ENCODE measurements at places on chromosomes 13 and 19.

GRCh38 chr13:24925318-24926231, 161.6 kb downstream of the RNF17 start:
- no peak for DNase-seq

- DNase-seq = no peak
Observed at GRCh38 chr13:28316129-28316528, 177.8 kb downstream of the PAN3 start.

- no peak for DNase-seq
Observed at GRCh38 chr13:97727991-97728390, 225.5 kb upstream of the IPO5 start.

DNA sequence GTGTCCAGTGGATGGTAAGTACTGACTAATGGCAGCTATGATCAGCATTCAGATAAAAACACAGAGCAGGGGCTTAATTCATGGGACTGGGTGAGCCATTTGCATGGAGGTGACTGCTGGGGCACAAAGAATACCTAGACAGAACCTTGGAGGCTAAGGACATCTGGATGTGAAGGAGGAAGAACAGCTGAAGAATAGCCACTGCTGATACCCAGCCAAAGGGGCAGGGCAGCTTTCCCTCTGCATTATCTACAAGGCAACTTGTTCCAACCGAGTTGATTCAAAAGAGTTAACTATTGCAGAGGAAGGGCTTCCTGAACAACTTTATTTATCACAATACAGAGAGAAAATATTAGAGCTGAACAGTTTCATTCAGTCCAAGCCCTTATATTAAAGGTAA, 13.1 kb upstream of the THSD1 start:
- DNase-seq = no peak

DNA sequence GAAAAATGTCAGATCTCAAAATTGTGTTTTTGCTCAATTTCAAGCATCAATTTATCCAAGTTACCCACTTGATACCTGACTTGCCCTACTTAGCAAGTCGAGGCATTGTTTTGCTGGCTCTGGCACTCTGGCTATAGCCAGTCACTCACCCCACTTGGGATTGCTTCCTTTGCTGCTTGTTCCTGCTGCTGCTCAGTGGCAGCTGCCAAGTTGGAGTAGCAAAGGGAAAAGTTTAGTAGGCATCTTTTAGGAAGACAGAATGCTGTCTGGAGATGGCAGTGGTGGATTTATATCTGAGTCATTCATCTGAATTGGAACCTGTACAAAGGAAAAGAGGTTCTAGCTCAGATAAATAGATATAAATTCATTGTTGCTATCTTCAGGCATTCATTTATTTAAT, 41.2 kb downstream of the PCCA start:
- no peak for DNase-seq

- no peak for DNase-seq
Observed at GRCh38 chr13:43357564-43357963, 334.2 kb downstream of the DNAJC15 start.

DNA sequence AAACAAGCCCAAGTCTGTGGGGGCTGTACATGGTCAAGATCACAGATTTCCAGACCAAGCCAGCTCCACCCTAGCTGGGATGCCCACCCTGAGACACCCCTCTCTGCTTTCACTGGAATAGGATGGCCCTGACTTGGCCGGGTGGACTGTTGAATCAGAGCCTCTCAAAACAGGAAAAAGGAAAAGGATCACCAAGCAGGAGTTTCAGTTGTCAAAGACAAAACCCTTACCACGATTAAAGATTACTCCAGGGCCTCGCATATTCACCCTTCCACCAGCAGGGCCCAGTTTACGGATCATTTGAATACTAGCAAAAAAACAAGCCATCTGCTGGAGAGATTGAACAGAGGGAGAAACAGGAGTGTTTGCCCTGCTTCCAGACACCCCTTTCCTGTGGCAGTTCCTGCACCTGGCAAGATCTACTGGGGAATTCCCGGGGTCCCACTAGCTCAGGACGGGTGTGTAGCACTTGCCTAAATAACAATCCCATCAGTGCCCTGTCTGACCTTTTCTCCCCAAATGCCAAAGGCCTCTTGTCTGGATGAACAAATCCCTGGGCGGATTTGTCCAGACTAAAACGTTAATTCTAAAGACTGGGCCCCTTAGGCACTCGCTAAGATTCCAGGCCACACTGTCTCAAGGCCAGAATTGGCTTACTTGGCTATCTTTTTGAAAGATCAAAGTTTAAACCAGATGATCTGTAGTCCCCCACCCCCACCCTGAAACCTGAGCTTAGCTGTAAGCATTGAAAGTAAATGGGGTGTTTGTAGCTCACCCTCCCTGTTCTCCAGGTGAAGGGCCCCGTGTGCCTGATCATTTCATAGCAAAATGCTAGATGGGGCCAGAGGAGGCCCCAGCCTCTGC, 38.4 kb downstream of the ACTN4 start:
- DNase-seq = no peak

GRCh38 chr19:4518345-4519171, at the start of gene PLIN4:
Gene PLIN4, minus strand, starts transcription at chr19:4518486. Its CDS starts 214 bp downstream, at chr19:4518272.
- DNase-seq = no peak

GRCh38 chr13:108193806-108194205, 21.5 kb downstream of the LIG4 start:
- DNase-seq = no peak

GRCh38 chr19:54160854-54161253, 1.3 kb upstream of the LENG1 start:
- DNase-seq = no peak

GRCh38 chr13:34583181-34583580, 358.9 kb upstream of the NBEA start:
- no peak for DNase-seq

- no peak for DNase-seq
Observed at GRCh38 chr13:23644126-23644419, 73.9 kb downstream of the TNFRSF19 start.

DNA sequence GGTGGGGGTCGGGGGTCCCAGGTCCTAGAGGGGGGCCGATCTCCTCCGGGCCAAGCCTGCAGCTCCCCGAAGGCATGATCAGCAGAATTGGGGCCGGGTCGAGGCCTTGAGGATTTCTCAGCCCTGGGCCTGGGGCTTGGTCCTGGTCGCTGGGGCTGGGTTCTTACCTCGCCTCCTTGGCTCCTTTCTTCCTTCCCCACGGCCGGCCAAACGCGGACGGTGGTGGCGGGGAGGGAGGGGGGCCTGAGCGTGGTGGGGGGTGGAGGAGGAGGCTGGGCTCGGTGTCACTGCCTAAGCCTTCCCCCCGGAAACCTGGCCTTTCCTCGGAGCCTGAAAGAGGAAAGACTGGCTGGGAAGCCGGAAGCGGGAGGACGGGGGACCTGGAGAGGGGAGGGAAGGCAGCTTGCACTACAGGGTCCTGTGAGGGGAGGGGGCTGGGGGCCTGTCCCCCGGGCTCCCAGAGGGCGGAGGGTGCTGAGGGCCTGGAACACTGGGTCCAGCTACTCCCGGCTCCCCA, at the start of gene ZNF579:
Gene ZNF579 (minus strand): TSS at position 221 of the 517 bp plus-strand sequence. CDS start 1,209 bp downstream, outside the sequence.
- DNase-seq = peak; percentile 42

GRCh38 chr19:13986348-13986904, 19.7 kb downstream of the RFX1 start:
- DNase-seq = peak; percentile 97

GRCh38 chr19:10019246-10019645, 6.0 kb downstream of the RDH8 start:
- no peak for DNase-seq

- no peak for DNase-seq
Observed at GRCh38 chr13:100115693-100116254, 26.9 kb downstream of the PCCA start.

GRCh38 chr19:8404391-8405151, 8.5 kb upstream of the MARCHF2 start:
- no peak for DNase-seq

DNA sequence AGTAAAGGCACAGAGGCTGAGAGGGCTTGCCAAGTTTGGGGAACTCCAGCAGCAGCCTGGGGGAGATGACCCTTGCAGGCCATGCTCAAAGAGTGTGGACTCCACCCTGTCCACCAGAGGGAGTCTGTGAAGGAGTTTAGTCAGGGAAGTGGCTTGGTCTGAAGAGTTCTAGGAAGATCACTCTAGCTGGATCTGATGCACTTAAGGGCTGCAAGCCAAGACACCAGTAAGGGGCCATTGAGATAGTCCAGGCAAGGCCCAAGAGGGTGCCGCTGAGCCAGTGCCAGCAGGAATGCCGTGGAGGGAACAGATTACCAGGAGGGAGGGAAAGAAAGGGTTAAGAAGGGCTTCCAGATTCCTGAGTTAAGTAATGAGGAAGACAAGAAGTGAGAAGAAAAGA, 68.7 kb downstream of the ZAR1L start:
- no peak for DNase-seq

GRCh38 chr19:41230067-41230857, 11.2 kb downstream of the AXL start:
- no peak for DNase-seq

DNA sequence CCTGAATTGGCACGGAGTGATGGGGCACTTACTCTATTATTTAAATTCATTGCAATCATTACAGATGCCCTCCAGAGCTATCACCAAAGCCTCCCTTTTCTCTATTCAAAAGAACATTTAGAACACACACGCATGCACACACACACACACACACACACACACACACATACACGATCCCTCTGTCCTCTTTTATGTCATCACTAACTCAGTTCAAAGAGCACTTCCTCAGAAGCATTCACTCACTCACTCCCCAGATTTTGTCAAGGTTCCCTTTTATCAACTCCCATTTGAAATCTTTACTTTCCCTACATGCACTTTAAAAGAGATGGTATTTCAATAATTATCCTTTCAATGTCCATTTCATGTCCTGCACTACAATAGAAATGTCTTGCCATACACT, 22.4 kb upstream of the IGFL4 start:
- DNase-seq = no peak

DNA sequence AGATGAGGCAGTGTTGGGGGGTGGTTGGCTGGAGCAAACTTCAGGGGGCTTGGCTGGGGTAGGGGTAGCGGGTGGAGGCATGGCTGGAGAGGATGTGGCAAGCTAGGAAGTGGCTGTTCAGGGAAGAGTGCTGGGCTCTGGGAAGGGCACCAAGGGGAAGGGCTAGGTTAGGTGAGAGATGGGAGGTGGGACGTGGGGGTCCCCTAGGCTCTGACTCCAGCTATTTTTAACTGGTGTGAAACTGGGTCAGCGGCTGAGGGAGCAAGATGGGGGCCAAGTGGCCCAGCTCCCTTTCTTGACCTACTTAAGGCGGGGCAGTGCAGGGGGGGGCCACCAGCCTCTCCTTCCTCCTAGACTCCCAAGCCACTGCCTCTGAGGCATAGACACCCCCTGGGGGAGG, 7.3 kb downstream of the KCNC3 start:
- DNase-seq = no peak

DNA sequence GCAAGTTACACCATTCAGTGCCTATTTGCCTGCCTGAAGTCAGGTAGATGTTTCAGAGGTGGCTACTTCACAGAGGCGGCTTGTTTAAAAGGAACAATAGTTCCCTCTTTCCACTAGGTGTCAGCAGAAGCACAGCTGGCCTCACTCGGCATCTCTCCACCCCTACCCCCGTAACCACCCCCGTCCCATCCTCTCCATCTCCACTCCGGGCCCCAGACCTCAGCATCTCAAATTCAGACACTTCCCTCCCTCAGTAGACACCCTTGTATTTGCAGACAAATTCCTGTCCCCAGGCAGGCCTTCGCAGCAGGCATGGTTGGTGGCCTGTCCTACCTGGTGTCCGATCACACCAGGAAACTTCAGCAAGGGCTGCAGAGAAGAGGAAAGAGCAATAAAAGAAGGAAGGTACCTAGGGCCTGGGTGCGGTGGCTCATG, 9.1 kb upstream of the DPP9 start:
- peak; percentile 30 for DNase-seq

- no peak for DNase-seq
Observed at GRCh38 chr13:102680133-102680717, 14.6 kb downstream of the METTL21C start.

DNA sequence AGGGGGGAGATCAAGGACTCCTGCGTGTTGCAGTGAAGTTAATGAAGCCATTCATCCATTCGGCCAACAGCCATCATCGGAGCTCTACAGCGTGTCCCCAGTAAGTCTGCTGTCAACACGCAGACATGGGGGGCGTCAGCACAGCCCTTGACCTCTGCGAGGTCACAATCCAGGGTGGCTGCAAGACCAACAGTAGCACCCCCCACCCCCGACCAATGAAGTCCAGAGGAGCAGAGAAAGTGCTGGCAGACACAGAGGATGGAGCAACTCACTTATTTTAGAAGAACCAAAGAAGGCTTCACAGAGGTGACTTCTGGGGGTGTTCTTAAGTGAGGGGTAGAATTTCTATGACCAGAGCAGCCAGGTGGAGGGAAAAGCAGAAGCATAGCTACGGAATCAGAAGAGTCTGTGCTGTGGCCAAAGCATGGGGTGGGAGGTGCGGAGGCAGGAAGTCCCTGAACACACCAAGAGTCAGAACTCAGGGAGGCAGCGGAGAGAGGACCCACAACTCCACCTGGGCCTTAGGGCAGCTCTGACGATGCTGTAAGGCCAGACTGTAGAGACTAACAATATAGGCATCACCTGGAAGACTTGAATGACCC, 185.4 kb downstream of the FOXO1 start:
- no peak for DNase-seq

DNA sequence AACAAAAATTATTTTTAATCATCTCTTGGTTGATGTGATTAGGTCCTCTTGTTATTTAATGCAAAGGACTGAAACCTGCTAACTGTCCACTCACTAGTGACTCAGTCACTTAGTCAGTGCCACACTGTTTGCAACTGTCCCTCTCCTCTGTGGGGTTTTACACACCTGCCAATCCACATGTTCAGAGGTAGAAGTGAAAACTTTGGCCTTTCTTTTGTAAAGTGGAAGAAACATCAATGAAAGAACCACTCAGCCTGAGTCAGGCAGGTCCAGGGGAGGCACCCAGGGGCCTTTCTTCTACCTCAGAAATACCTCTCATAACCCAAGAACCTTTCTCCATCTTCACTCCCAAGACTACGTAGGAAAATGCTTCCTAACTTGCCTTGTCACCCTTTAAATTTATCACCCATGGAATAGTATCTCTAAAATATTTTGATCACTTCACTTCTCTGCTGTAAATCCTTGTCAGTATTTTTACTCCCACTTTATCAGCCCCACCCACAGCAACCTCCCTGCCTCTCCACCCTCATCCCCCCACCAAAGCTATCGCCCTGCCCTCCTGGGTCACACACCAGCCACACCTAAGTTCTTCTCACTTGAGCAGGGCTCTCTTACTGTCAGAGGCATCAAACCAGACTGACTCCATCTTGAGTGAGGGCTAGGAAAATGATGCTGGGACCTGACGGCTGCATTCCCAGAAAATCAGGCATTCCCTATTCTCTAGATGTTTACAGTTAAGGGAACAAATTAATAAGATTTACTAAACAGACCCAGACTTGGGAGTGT, 29.6 kb upstream of the EEF1AKMT1 start:
- DNase-seq = no peak

DNA sequence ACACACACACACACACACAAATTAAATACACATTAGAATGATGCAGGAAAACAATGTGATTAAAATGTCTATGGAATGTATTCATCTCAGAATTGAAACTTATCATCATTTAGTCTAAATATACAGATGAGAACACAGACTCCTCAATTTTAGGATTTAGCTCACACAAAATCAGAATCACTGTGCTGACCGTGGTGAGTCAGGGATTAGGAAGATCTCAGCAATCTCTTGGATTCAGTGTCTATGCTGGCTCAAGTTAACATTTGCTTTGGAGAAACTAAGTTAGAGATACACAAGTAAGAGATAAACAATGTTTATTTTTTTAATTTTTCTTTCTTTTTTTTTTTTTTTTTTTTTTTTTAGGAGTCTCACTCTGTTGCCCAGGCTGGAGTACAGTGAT, 323.6 kb downstream of the KLF12 start:
- DNase-seq = no peak
